ENCODE measurements at places on chromosomes 4 and X.

DNA sequence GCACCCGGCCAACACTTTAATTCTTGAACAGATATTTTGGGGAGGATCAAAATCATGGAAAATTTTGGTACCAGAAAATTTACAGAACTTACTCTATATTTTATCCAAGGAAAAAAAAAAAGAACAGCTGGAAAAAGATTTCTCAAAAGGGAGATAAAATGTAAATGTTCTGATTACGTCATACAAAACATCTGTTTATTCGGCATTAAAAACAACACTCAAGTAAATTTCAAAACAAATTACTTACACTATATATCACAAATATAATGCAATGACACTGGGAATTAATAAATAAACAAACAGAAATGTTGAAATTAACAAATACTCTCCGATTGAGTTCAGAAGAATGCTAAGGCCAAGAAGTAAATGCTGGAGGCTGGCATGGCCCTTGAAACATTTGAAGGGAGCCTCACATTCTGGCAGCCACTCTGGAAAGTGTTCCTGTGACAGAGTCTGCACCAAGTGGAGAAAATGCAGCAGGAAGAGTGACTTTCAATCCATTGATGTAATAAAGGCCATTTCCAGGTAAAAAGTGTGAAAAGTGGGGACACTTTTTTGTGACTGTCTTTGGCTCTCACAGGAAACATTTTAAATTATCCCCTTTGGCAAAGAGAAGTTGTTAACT lies 486.0 kb upstream of the CTSO start:
- DNase-seq, result no peak

GRCh38 chrX:114582698-114583395 lies 1.0 kb upstream of the HTR2C start:
- DNase-seq, result no peak

DNA sequence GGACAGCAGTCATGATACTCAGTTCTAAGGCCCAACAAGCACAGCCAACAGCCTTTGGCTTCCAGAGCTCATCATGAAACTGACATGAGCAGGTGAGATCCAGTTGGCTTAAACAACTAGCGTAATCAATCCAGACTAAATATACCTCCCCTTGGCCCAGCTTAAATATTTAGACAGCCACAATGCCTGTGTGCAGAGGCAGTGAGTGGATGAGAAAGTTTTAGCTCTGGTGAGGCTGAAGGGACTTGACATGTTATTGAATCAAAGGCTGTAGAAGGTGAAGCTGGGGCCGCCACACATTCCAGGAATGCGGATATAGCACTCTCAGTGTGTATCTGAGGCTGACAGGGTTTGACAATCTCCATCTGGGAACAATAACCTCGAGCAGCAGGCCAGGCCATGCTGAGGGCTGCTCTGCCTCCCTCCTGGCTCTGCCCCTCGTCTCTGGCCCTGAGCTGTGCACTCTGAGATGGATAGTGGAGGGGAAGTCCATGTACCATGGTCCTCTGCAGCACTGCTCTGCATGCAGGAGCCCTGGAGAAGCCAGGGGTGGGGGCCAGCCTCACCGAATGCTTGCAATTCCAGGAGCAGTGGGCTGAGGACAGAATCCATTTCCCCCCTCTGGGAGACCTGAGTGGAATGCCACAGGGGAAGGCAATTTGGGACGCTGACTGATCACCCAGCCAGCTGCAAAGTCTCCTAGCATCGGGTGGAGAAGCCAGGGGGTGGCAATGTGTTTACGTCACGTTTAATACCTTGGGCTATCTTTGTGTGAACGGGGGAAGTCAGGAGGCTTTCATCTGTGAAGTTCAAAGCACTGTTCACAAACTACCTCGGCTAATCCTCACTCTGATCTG lies 37.3 kb upstream of the RASL11B start:
- DNase-seq, result no peak

DNA sequence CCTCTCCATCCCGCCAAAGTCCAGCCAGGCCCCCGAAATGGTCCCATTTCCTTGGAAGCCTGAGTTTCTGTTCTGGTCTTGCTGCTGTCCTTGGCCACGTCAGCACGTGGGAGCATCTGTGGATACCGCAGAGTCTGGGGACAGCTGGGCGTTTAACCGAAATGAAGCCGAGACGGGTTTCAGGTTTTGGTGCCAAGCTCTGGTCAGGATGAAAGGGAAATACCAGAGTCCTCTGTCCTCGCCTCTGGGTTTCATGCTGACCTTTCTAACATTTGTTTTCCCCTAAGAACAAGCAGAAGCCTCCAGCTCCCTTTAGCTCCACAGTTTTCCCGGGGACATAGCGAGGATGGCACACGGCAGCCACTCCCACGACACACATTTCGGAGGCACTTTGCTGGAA lies 19.7 kb downstream of the SHOX start:
- no peak for DNase-seq

DNA sequence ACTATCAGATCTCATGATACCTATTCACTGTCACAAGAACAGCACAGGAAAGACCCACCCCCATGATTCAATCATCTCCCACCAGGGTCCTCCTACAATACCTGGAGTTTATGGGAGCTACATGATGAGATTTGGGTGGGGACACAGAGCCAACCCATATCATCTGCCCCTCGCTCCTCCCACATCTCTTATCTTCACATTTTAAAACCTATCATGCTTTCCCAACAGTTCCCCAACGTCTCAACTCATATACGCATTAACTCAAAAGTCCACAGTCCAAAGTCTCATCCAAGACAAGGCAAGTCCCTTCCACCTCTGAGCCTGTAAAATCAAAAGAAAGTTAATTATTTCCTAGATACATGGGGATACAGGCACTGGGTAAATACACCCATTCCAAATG lies 1185.2 kb downstream of the PCDH7 start:
- DNase-seq, result no peak

GRCh38 chr4:38101563-38101962 lies 141.4 kb downstream of the PTTG2 start:
- no peak for DNase-seq

DNA sequence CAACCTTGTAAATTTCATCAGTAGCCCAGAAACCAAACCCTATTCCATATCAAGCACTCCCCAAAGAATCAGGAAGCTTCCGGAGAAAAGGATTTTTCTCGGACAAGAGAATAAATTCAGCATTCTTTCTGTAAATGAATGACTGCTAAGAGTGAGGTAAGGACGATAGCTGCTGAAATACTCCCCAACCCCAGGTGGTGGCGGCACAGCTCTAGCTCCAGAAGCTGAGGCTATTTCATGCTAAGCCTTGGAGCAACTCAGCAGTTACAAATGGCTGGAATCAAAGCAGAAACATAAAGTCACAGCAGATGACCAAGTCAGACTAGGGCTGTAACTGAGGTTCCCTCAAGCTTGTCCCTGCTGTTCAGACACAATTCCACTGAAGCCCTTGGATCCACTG lies 13.9 kb upstream of the PCDH19 start:
- no peak for DNase-seq

GRCh38 chr4:122632396-122633143 lies 11.7 kb upstream of the IL21 start:
- DNase-seq, result peak; percentile 3

GRCh38 chr4:163279713-163280112 lies 52.7 kb downstream of the NPY1R start:
- no peak for DNase-seq

GRCh38 chrX:114584983-114585842 lies 1.3 kb downstream of the HTR2C start:
- DNase-seq, result no peak

- DNase-seq, result no peak
Measured at GRCh38 chr4:140556372-140557085, 12.2 kb downstream of the UCP1 start.

DNA sequence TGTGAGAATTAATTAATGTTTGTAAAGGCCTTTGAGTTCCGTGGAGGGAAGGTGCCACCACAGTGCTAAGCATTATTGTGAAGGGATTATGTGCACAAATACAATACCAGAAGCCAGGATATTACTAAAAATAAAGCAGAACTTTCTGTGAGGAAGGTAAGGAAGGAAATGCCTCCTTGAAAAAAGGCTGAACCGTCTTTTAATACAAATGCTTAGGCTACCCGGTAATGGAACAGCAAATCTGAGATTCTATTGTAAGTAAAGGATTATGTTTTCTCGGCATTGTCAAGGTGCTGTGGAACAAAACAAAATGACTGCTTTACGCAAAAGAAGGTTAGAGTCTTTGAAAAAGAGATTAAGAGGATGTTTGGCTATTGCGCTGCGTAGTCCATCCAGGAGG lies 57.9 kb upstream of the SPRY1 start:
- DNase-seq, result no peak

DNA sequence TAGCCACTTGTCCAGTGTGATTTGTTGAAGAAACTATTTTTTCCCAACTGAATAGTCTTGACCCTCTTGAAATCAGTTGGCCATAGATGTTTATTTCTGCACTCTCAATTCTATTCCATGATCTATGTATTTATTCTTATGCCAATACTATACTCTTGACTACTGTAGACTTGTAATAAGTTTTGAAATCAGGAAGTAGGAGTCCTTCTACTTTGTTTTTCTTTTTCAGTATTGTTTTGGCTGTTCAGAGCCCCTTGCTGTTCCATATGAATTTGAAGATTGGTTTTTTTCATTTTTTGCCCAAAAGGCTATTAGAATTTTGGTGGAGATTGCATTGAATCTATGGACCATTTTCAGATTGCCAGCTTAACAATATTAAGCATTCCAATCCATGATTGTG lies 10.2 kb downstream of the SAP30 start:
- no peak for DNase-seq

GRCh38 chr4:34935739-34936138 lies 1308.6 kb downstream of the ARAP2 start:
- DNase-seq, result no peak

DNA sequence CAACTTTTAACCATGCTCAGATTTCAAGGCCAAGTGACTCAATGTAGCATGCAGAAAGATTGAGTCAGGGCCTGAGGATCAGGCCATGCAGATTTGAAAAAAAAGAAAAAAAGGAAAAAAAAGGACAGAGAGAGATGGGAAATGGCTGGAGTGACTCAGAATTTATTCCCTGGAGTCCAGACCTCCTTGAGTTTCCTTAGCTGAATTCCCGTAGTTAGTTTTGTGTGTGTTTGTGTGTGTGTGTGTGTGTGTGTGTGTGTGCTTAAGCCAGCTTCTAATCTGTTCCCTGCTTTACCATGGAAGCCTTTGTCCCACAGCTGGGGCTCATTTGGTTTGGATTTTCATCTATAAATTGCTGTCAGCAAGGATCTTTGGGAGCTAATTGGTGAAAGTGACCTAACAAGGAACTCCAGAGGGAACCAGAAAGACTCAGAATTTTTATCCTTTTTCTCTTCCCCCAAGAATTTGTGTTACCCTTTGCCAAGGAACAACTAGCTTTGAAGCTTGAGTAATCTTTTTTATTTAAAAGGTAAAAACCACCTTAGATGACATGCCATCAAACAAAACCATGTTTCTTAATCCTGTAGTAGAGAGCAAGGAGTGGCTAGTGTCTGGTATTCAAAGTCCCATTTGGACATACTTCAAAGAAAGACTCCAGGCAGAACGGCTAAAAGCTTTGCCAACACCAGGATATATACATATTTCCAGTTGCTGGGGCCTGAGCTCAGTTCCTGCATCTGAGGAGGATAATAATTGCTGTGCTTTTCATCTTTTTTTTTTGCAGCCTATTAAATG lies 109.0 kb upstream of the DDIT4L start:
- DNase-seq, result no peak

DNA sequence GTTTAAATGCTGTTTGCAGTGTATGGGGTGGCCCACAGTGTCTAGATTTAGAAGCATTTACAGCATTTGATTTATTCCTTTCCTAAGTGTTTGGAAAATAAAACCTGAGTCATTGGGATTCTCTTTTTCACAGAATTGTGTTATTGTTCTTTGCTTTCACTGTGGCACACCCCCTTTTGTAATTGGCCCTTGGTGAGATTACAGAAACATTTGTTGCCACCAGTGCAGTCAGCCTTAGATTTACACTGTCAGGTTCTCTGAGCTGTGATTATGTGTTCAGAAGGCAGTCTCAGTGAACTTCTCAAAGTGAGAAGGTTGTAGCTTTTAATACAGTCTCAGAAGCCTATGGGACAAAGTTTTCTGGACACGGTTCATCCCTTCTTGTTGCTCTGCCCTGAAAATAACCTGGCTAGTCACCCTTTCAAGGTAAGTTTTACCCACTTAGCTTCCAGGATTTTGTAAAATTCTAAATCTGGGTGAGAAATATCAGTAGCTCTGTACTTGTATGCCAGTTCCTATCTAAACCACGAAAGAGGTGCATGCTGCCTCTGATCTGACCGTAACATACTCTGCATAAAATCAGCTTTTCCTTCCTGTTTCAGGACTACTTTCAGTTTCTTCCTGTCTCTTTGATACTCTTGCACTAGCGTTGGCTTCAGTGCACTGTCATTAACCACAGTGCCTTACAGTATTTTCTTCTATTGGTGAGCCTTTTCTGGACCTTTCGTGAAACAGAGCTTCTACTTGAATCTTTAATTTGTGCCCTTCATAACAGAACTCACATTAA lies 12.6 kb downstream of the RUFY3 start:
- DNase-seq, result no peak

- no peak for DNase-seq
Measured at GRCh38 chr4:121789455-121789854, 11.7 kb upstream of the EXOSC9 start.

GRCh38 chrX:92230628-92231027 lies 451.5 kb downstream of the PCDH11X start:
- DNase-seq, result no peak

GRCh38 chr4:23614284-23614892 lies 275.5 kb downstream of the PPARGC1A start:
- no peak for DNase-seq

DNA sequence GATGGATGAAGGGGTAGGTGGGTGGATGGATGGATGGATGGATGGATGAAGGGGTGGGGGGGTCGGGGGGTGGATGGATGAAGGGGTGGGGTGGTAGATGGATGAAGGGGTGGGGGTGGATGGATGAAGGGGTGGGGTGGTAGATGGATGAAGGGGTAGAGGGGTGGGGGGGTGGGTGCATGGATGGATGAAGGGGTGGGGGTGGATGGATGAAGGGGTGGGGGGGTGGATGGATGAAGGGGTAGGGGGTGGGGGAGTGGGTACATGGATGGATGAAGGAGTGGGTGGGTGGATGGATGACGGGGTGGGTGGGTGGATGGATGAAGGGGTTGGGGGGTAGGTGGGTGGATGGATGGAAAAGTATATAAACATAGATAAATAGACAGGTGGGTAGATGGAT lies 74.2 kb downstream of the PRKX start:
- DNase-seq, result no peak

DNA sequence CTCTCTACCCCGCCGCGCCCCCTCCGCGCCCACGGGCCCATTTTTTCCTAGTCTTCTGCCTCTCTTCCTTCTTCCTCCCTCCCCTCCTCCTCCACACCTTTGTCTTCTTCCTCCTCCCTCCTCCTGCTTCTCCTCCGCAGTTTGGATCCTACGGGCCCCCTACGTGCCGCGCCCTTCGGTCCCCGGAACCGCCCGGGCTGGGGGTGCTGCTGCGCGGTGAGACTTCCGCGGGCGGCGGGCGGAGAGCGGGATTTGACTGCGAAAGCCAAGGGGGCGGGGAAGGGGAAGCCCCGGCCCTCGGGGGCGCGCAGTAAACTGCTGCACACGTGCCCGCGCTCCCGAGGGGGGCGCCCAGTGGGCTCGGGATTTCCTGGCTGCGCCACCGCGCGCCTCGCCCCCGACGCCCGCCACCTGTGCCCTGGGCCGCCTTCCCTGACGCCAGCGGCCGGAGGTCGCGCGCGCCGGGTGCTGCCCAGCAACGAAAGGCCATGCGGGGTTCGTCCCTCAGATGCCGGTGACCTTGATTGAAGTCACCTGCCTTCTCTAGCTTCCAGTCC lies 3.3 kb upstream of the NKX3-2 start:
- no peak for DNase-seq

- DNase-seq, result no peak
Measured at GRCh38 chrX:84144281-84144680, 43.7 kb downstream of the RPS6KA6 start.

- no peak for DNase-seq
Measured at GRCh38 chrX:3136161-3136961, 95.1 kb downstream of the ARSF start.
